ENCODE measurements at places on chromosomes 6 and 20.

- DNase-seq: no peak
Observed at GRCh38 chr6:163946437-163946836, 531.9 kb downstream of the QKI start.

- DNase-seq: peak; percentile 66
Observed at GRCh38 chr6:50905297-50905696, 86.6 kb downstream of the TFAP2B start.

DNA sequence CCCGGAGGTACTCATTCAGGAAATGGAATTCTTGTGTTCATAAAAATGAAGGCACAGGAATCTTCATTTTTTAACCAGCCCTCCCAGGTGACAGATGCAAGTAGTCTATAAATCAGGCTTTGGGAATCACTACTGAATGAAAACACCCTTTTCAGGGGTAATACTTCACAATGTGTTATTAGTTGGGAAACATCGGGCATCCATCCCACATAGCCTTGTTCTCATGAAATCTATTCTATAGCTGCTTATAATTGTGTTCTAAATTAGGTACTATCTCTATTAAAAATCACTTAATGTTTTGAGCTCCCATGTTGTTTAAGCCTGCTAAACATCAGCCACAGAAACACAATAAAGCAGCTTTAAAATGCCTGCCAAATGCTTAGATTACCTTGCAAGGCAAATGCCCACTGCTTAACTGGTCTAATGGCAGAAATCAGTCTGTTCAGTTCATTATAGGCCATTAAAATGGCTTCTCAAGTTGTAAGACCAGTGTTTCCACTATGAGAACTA, 94.9 kb downstream of the L3MBTL3 start:
- DNase-seq: no peak

DNA sequence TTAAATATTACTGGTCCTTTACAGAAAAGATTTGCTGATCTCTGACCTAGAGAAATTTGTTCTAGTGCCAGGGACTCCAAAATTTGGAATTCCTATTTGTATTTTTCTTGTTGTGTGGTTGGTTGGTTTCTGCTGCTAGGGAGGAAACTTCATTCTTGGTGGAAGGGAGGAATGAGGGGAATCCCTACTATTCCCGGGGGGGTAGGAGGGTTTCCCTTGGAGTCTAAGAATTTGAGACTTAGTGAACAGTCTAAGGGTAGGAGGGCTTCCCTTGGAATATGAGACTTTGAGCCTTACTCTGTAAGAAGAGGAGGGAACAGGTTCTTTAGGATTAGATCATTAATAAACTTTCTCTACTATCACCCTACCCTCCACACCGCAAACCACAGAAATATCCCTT, 67.1 kb upstream of the ADGRF1 start:
- DNase-seq: no peak

DNA sequence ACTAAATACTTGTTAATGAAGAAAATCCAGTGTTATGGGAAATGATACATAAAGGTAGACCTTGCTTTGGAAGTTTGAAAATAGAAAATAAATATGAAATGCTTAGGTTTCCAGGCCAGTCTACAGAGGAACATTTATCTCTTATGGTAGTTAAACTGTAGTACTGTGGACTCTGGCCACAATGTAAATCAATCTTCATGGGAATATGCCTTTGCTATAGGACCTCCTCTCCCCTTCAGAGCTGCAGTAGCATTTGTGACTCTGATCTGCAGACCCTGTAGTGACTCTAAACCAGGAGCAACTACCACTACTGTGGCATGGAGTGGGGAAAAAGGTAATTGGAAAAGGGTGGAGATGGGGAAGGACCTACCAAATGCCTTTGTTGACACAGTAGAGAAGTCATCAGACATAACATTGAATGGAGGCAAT, 4.5 kb downstream of the HSPA1A start:
- no peak for DNase-seq

- DNase-seq: peak; percentile 28
Observed at GRCh38 chr20:25437153-25437581, 29.7 kb downstream of the GINS1 start.

DNA sequence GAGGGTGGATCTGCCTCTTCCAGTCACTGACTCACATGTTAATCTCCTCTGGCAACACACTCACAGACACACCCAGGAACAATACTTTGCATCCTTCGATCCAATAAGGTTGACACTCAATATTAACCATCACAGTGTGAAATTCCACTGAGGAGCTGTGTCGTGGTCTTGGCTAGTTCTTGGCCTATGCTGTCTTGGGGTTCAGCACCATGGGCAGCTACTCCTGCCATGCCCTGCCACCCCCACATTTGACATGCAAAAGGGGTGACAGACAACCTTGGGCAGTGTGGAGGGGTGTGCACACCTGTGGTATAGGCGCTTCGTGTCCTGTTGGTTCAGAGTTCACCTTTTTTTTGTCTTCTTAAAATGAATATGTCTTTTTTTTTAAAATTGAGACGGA, 25.8 kb downstream of the ANKRD6 start:
- no peak for DNase-seq

DNA sequence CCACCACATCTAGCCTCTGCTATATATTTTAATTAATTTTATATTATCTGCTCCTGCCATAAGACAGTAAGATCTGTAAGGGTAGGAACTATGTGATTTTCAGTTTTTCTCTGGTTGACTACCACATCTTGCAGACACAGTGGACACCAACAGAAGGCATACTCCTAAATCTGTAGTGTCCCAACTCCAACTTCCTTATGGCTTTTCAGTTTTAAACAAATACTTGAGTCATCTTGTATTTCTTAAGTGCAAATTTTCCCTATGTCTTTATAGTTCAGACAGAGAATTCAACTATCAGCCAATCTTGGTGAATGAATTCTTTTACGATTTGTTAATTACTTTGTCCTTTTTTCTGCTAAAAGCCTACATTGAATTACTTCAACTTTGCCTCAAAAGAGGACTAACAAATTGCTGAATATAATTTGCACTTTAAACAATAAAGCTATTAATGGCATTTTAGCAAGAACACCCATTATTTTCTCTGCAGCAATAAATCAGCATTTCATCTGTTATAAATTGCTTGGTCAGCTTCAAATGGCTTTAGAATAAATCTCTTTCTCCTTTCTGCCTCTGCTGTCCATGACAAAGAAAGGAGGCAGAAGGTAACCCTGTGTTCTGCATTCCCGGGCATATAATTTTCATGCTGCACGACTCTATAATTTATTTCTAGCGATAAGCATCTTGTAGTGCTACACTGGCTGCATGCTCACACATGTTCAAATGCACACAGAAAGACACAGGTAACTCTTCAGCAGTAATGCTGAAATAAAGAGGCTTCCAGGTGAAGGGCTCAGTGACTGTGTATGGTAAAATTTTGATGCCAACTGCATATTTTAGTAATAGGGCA, 144.8 kb downstream of the BACH2 start:
- peak; percentile 47 for DNase-seq

DNA sequence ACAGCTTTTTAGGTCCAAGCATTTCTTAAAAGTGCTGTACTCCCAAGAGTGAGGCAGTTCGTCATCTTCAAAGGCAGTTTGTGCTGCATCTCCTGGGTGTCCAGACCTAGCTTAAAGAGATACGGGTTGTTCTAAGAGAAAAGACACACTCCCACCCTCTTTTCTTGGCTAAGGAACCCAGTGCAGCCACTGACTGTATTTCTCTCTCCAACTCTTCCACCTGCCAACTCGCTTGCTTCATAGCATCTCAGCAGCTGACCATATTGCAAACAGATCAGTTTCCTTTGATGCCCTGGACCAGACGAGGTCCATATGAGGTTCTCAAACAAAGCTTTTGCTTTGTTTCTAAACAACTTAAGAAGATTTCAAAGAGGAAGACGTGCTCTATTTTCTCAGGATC, 101.1 kb downstream of the ISM1 start:
- no peak for DNase-seq

GRCh38 chr6:157364705-157365104, 16.3 kb upstream of the ZDHHC14 start:
- no peak for DNase-seq

DNA sequence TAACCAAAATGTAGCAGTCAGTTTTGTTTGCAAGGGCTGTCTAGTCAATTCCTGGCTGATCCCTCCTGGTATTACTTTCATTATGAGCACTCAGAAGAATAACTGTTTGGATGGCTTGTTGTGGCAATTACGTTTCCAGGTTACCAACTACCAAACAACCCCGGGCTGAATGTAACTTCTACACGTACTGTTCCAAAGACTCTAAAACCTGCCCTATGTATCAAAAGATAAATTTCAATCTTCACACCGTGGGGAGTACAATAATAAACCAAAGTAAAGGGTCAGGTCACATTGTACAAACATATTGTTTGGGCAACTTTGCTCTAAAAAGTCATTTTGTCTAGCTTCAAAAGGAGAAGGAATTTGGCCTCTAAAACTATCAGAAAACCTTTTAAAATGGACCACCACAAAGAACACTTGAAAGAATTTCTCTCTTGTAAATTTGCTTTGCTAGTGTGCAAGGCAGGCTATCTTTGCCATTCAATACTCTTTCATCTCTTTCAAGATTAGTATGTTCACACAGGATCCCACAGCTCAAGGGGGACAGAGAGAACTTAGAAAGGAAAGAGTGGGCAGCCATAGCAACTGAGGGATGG, 27.6 kb downstream of the DCDC2 start:
- peak; percentile 32 for DNase-seq

DNA sequence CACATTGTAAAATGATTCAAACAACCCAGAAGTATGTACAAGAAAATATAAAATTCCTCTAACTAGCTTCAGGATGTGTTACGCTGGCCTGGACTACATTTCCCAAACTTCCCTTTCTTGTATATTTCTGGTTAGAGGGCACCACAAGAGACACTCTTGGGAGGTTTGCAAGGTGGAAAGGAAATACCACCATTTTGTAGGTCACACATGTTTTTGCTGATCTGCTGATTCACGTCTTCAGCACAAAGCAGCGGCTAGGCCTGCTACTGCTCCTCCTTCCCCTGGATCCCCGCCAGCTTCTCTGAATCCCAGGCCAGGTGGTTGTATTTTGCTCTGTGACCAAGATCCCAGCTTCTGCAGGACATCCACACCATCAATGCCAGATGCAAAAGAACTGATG, 104.2 kb downstream of the AGPAT4 start:
- DNase-seq: peak; percentile 54

DNA sequence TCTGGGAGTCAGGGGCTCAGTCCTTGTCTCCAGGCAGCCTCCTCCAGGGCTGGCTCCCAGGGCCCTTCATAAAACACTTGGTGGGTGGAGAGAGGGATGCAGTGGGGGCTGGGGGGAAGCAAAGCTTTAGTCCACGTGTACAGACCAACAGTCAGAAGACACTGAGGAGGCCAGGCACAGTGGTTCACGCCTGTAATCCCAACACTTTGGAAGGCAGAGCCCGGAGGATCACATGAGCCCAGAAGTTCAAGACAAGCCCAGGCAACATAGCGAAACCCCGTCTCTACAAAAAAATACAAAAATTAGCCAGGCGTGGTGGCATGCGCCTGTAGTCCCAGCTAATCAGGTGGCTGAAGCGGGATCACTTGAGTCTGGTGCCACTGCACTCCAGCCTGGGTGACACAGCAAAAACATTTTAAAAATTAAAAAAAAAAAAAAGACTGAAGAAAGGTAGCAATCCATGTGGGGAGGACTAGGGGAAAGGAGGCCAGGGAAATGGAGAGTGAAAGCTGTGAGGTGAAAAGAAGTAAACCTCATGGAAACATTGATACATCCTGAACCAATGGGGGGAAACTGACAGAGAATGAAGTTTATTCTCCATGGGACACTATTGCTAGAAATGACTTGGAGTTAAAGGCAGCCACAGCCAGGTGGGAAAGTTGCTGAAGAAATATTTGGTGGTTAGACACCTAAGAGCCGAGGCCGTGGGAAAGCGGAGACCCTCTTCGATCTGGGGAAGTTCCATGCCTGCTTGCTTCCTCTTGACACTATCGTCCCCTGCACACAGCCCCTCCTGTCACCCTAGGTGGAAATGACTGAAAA, 35.4 kb downstream of the PIM1 start:
- DNase-seq: no peak
